ENCODE measurements at places on chromosomes 5 and 9. TPM values are rescaled to one million over a fixed set of nuclear protein-coding genes. Genes with fewer than 3 reads are reported as not detected.

The FABP6 gene
- not detected for total RNA-seq

The MRPL22 gene
- 69.7 TPM for total RNA-seq

The ARHGEF39 gene
- not detected for total RNA-seq

- peak; percentile 92 for DNase-seq
Measured at GRCh38 chr9:136122425-136123383, 4.0 kb upstream of the TMEM250 start.

GRCh38 chr9:78606001-78606379 is 309.1 kb downstream of the PSAT1 start:
- DNase-seq: no peak

DNA sequence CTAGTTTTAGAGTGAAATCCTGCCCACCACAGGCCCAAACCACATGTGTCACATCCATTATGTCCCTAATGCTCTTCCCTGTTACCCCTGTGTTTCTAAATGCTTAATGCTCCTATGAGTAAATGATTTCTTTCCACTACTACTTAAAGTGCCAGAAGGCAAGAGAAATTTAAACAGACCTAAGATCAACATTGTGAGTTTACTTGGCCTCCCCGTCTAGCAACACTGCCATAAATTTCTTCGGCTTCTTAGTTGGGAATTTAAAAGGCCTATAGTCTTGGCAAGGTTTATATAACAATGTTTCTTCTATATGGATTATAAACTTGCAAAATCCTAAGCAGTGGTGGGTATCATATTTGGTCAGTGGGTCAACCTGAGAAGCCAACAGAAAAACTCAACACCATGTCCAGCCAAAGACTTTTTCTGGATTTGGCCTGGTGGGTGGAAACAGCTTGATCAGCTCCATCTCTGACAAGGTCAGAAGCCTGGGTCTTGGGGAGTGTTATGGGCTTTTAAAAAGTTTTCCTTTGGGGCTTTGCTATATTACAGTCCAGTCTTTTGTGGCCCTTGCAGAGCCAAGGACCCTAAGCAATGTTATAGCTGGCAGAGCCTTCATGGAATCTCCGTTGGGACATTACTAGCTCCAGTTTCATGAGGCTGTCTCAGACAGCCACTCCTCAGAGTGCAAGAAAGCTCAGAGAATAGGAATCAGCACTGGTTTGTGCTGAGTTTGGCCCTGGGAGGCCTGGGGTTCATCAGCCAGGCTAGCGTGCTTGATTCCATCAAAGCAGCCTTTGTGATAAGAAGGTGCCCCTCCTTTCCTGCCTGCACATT is 119.8 kb downstream of the PRDM6 start:
- DNase-seq: peak; percentile 46

Data from right cardiac atrium (tissue), 5 donors.